ENCODE measurements at places on chromosomes 3 and 15. TPM values are rescaled to one million over a fixed set of nuclear protein-coding genes. Genes with fewer than 3 reads are reported as not detected.

DNA sequence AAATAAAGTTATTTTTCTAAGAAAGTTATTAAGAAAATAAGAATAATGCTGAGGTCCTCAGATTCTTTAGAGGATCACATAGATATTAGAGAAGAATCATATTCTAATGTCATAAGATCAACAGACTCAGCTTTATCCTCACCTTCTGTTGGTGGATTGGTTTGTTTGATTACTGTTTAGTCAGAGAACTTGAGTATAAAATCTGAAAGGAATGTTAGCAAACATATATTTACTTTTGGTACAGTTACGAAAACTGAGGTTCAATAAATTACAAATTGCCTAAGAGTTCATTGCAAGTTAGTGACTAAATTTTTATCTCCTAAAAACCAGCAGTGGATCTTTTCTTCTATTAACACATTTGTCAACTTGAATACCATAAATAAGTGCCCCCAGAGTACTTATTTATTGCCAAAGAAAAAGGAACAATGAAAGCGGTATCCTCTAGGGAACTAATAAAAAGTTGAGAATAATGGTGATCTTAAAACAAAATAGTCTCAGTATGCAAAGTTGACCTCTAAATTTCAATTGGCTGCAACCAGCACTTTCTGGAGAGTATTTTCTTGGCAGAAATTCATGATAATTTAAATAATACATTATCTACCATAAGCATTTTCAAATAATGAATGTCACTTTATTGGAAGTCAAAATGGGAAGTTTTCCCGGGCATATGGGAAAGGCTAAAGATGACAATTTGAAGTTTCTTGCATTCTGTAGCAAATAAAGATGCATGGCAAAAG lies 296.8 kb downstream of the OTOL1 start:
- DNase-seq = no peak

DNA sequence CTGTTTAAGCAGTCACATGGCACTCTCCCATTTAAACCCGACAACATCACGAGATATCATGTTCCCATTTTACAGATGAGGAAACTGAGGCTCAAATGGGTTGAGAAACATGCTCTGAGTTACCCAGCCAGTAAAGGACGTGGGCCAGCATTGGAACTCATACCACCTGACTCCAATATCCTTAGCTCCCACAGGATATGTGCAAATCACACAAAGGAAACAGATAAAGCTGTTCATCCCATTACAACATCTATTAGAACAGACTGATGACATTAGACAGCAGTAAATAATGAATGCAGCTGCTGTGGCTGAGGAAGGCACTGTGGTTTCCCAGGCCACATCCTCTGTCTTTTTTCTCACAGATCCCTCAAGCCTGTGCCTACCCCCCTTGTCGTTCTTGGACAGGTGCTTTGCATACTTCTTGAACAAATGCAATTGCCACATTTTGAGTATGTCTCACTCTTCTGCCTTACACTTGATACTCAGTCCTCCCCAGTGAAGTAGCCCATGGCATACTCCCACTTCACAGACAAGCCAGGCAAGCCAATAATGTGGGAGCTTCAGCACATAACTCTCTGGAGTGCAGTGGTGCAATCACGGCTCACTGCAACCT lies 17.7 kb downstream of the FRMD4B start:
- no peak for DNase-seq

DNA sequence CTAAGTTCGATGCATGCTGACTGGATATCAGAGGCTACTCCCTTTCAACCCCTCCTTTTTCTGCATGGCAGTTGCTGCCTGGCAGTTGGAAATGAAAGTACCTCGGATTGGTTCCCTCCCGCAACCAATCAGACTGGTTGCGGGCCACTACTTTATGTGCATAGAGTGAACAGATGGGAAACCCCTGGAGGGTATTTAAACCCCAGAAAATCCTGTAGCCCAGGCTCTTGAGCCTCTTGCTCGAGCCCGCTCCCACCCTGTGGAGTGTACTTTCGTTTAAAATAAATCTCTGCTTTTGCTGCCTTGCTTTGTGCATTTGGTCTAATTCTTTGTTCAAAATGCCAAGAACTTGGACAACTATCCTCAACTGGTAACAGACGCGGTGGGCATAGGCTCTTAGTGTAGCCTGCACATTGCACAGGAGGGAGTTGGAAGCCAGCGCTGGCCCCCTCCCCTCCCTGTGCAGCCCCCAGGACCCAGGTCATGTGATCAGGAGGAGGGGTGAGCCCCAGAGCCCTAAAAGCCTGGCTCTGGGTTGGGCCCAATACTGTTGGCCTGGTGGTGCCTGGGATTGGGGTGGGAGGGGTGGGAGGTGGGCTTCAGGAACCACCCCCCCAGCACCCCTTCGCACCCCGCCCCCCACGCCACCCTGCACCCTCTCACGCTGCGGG lies 26.8 kb downstream of the RHCG start:
- no peak for DNase-seq

DNA sequence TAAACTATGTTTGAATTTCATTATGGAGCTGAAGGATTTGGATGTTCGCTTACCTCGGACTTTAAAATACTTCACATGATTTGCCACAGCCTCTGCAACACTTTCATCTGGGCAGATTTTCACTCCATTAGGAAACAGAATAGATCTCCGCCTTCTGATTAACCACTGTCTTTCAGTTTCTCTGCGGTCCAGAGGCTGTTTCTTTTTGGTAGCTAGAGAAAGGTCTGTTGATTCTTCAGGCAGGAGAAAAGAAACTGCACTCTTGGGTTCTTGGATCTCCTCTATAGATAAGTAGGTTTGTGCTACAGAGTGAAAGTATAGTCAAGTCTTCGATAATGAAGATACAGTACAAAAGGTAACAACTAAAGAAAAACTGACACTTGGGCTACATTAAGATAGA lies 844 bp downstream of the IMPG2 start:
- no peak for DNase-seq

DNA sequence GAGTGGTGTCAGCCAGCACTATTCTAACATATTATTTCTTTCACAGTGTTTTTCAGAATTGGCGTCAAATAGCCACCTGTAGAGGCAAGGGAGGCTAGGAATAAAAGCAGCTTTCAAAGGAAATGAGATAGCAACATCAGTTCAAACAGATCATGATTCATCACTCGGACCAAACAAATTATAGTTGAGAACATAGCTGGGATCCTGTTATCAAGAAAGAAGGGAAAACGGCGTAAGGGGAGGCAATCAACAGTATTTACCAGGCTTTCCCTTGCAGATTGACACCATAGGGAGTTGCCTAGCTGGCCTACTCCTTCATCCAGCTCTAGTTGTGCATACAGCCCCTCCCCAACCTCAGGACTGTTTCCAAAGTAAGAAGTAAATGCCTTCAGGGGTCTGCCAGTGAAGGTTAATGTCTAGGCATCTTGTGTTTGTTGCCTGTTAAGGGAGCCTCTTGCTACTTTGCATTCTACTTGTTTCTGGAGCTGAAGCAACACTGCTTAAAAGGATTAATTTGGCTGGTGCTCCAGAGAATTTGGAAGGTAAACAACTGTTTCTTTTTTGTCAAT lies 286.5 kb downstream of the NSUN3 start:
- no peak for DNase-seq

- peak; percentile 63 for DNase-seq
Observed at GRCh38 chr3:13110678-13111116, 37.5 kb upstream of the IQSEC1 start.

DNA sequence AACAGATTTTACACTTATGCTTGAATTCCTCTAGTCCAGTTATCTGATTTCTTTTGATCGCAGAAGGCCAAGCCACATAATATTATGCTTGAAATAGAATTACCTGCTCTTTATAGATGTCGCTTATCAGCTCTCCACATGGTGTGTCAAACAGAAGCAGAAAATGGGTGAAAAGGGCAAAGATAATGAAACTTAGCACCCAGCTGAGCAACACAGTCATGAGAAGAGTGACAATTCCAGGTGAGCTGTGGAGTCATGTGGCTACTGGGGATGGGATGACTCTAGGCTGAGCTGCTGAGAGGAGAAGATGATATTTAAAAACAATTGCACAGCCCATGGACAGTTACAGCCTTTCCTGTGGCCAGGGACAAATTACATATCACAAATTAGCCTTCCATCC lies 398.7 kb upstream of the PDZRN3 start:
- no peak for DNase-seq

Gene RAD18
- 9.9 TPM for total RNA-seq

Data from H4 (cell line).